ENCODE measurements at places on chromosomes 4 and X.

GRCh38 chr4:89434364-89434988 lies 126.9 kb upstream of the GPRIN3 start:
- peak; percentile 68 for DNase-seq

DNA sequence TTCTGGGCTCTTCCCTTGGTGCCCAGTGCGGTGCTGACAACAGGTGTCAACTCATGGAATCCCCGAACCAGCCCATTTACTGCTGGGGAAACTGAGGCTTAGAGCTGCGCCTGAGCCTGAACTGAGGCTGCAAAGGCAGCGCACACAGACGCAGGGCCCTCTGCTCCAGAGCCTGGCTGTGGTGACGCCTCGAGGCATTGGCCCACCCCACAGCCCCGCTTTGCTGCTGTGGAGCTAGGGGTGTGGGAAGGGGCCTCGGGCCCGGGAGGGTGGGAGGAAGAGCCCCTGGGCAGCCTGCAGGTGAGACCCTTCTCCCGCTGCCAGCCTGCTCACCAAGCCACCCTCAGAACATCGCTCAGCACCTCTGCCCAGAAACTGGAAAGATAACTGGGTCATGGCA lies 97.4 kb upstream of the LRPAP1 start:
- DNase-seq: no peak

- DNase-seq: no peak
Observed at GRCh38 chr4:134343081-134343480, 141.5 kb upstream of the PABPC4L start.

DNA sequence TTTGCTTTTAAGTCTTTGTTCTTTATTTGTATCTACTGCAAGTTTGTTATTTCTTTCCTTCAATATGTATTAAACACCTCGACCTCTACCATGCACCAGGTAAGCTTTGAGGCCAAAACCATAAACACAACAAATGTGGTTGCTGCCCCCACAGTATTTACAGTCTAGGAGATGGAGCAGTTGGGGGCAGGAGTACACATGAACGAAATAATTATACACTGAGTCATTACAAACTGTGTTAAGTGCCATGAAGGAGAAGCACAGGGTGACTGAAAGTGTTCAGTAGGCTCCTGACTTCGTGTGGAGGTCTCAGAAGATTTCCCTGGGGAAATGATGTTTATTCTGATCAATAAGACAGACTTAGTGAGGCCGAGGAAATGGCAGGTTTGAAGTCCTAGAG lies 30.3 kb downstream of the SLC25A43 start:
- no peak for DNase-seq

All from inflammatory macrophage treated with lipopolysaccharide for 4 hours (primary cell).